ENCODE measurements at places on chromosomes 1 and 21.

GRCh38 chr21:39972976-39973770, 105.9 kb downstream of the PCP4 start:
- no peak for DNase-seq

DNA sequence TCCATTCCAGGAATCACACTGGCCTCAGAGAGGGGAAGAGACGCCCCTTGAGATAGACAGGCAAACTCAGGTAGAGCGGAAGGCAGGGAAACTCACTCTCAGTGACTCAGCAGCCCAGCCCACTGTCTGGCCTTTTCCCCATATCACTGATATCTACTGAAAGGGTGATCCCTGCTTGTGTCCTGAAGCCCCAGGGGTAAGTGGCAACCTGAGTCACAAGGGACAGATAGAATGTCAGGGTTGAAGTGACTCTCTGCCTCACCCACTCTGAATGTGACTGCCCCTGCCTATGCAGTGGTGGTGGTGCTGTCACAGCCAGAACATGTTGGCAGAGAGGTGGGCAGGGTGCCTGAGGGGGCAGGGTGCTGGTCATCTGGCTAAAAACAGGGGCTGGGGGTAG, 157.5 kb upstream of the FGGY start:
- DNase-seq, result no peak

- peak; percentile 57 for DNase-seq
These were observed 34.7 kb upstream of the SCCPDH start for GRCh38 chr1:246689409-246690008.

DNA sequence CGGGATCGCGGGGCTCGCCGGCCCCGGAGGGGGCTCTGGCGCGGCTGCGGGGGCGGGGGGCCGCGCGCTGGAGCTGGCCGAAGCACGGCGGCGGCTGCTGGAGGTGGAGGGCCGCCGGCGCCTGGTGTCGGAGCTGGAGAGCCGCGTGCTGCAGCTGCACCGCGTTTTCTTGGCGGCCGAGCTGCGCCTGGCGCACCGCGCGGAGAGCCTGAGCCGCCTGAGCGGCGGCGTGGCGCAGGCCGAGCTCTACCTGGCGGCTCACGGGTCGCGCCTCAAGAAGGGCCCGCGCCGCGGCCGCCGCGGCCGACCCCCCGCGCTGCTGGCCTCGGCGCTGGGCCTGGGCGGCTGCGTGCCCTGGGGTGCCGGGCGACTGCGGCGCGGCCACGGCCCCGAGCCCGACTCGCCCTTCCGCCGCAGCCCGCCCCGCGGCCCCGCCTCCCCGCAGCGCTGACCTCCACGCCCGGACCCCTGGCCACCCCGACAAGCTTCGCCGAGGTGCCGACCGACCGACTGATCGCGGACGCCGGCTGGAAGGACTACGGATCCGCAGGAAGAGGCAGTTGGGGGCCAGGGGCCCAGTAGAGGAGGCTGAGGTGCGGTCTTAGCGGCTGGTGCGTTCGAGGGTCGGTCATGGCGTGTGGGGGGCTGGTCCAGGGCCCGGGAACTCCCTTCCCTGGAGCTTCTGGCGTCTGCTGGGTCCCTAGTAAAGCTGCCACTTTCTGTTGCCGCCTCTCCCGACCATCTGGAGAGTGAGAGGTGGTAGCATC, 711 bp downstream of the TRNP1 start:
- no peak for DNase-seq

DNA sequence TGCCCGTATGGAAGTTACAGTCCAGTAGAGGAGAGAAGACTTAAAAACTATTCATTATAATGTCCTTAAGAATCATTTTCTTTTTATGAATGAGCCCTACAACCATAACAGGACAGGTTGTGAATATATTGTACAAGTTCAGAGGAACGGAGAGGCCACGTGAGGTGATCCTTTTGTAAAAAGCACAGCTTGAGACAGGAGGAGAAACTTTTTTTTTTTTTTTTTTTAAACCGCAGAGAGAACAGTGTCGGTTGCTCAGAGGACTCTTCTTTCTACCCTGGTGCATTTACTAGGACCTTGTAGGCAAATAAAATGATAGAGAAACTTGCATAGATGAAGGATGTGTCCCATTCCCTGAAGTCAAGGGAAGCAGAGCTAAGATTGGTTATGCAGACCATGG, 32.1 kb downstream of the DYRK1A start:
- DNase-seq, result no peak

DNA sequence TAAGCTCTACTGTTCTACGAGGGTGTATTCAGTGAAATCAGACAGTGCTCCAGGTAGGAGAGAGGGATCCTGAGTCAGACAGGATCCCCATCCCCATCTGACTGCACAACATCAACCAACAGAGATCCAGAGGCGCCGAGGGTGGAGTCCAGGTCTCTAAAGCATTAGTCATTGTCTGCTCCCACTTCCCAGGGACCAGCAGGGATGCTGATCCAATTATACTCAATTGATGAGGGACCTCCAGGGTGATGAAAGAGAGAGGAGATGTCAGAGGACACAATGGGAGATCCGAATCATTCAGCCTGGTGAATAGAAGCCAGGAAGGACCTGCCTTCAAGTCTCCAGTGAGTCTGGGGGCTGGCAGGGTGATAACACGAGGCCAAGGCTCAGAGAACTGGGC, 39.5 kb upstream of the STMN1 start:
- DNase-seq, result no peak

DNA sequence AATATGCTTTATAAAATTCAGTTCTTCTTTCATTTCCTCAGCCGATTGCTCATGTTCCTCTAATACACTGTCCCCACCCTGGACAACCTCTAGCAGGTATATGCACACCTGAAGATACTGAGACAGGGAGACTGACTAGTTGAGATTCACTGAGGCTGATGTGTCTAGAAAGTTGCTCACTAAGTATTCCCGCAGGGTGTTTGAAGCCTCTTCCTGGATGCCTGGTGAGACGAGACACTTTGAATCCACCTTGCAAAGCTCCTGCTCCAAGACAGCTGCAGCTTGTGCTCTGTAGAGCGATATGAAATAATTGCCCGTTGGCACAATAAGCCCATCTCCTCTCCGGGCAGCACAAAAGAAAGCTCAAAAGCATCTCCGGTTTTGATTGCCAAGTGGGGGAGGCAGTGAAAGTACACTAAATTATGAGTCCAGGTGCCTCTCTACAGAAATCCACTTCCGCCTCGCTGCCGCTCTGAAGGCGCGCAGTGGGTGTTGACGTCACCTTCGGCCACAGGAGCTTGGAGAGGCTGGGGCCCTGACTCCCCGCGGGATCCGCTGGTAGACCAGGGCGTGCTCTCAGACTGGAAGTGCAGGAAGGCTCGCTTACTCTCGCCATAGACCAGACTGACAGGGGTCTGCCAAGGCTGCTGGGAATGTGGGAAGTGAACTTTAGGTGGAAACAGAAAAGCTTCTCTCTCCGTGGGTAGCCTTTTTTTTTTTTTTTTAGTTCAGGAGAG, 46.3 kb downstream of the GPA33 start:
- peak; percentile 83 for DNase-seq

DNA sequence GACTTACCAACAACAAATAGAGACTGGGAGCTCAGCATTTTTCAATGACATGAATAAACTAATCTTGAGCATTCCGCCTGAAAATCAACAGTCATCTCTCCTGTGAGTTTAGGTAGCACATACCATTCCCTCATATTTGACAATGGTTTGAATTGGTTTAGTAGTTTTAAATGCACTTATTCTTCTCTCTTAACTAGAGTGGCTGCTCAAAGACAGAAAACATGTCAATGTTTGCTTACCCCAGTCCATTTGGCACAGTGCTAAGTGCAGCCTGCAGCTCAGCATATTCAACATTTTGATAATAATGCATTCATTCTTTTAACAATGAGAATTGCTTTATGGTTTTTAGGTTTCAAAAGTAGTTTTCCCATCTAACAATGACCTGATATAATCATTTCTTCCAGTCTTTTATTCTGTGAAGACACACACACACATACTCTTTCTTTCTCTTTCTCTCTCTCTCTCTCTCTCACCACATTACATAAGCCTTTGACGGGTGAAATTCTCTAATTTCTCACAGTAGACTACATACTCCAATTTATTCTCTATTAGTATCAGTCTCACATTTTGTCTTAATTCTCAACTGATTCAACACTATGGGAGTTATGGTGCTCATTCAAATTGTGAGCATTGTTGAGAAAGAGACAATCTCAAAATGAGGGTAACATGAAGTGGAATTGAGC, 432.3 kb downstream of the LRRIQ3 start:
- no peak for DNase-seq

DNA sequence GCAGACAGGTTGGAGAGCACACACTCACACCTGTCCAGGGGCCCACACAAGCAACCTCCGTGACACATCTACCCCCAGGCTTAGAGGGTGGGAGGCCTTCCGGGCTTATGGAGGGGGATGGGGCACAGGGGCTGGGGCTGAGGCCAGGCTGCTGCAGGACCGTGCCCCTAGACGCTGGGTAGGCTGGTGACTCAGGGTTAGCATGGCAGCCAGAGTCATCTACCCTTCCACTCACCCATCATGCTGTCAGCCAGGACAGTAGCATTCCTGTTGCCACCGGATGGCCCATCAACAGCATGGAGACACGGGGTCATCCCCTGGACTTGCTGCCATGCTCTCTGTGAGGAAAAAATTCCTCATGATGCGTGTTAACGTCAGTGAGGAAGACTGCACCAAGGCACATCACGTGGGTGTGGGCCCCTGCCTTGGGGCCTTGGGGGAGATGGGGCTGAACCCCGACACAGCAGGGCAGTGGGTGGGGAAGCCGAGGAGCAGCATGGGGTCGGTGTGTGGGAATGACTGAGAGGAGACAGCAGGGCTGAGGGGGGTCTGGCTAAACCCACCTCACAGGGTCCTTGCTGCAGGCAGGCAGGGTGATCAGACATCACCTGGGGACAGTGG, 52.8 kb downstream of the WNT9A start:
- peak; percentile 18 for DNase-seq
